Neural crest cell (in vitro differentiated cells): ENCODE measurements at places on chromosomes 1 and 21.

GRCh38 chr1:245396615-245397014 is 241.8 kb downstream of the KIF26B start:
- DNase-seq = no peak

DNA sequence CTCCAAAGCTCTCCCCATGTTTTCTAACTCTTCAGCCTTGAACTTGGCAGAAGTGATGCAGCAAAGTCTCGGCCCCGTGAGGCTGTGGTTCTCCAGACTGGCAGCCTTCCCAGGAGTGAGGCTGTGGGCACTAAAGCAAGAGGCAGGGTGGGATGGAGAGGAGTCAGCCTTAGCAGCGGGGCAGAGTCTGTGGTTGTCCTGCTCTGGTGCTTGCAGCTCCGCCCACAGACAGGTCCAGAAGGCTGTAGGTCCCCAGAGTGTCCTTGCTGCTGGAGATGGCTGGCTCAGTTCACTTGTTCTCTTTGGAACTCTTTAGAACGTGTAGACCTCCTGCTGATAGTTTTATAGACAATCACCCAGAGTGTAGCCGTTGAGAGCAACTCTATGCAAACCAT is 142.6 kb downstream of the AJAP1 start:
- DNase-seq = no peak

DNA sequence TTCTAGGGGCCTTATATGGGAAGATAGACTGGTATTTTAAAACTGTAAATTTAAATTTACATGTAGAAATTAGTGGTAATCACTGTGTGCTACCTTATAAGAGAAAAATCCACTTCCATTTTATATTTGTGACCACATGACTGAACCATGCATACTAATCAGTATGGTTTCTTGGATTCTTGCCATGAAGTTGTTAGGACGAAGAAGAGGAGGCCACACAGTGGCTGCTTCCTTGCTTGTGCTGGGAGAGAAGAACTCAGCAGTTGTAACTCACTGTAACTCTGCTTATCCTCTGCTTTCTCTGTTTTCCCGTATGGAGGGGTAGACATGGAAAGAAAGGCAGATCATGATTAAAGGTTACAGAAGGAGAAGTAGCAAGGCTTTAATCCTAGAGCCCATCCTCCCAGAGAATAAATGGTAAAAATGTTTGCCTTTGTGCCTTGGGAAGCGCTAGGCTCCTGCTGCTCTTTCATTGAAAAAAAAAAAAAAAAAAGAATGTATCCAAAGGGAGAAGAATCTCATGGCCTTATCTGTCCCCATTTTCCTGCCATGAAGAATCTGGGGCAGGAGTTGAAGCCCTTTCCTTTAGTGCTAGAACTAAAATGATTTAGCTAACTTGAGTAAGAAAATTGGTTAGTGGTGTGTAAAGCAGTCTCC is 32.4 kb downstream of the KCTD3 start:
- DNase-seq = no peak

DNA sequence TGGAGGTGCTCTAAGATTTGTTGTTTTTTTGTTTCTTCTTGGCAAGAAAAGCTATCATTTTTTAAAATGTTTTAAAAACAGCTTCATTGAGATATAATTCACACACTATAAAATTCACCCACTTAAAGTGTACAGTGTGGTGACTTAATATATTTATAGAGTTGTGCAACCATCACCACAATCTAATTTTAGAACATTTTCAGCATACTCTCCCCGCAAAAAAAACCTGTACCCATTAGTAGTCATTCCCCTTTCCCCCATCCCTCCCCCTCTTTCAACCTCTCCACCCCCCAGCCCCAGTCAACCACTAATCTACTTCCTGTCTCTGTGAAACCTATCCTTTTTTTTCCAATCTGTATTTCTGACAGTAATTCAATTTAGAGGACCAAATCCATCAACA is 30.6 kb downstream of the ZC3H11B start:
- DNase-seq = no peak

DNA sequence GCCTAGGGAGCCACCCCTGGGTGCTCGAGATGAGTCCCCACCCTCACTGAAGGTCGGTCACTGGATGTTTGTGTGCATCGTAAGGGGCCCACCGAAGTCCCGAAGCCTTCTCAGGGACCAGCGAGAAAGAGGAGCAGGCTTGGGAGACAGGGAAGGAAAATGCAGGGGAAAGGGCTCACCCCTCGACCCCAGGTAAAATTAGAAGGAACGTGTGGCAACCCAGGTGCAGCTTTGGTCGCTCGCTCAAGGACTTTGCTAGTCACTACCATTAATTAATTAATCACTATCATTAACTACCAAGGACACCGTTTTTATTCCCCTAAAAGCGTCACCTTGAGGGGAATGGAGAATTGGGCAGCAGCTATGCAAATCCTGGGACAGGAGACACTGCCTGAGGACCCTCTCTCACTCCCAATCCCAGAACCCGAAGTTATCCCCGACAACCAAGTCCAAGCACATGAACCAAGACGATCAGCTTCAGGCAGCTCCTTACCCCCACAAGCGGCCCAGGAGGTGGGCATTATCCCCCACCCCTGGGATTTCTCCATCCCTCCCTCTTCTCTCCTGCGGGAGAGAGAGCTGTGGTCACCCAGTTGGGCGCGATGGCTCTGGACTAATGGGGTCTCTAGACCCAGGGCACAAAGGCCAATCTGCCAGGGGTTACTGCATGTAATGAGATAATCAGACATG is 4.2 kb upstream of the SIM2 start:
- DNase-seq = peak; percentile 2
